ENCODE measurements at places on chromosomes 3 and 15.

- DNase-seq: no peak
Observed at GRCh38 chr15:68578175-68578979, 416 bp upstream of the CORO2B start.

GRCh38 chr3:56835650-56836227, 34.0 kb upstream of the ARHGEF3 start:
- DNase-seq: no peak

GRCh38 chr15:99324082-99324620, 72.9 kb downstream of the LRRC28 start:
- DNase-seq: no peak

GRCh38 chr15:30044377-30044776, 38.4 kb upstream of the GOLGA8J start:
- DNase-seq: no peak

- no peak for DNase-seq
Observed at GRCh38 chr15:99454941-99455788, 110.6 kb upstream of the MEF2A start.

DNA sequence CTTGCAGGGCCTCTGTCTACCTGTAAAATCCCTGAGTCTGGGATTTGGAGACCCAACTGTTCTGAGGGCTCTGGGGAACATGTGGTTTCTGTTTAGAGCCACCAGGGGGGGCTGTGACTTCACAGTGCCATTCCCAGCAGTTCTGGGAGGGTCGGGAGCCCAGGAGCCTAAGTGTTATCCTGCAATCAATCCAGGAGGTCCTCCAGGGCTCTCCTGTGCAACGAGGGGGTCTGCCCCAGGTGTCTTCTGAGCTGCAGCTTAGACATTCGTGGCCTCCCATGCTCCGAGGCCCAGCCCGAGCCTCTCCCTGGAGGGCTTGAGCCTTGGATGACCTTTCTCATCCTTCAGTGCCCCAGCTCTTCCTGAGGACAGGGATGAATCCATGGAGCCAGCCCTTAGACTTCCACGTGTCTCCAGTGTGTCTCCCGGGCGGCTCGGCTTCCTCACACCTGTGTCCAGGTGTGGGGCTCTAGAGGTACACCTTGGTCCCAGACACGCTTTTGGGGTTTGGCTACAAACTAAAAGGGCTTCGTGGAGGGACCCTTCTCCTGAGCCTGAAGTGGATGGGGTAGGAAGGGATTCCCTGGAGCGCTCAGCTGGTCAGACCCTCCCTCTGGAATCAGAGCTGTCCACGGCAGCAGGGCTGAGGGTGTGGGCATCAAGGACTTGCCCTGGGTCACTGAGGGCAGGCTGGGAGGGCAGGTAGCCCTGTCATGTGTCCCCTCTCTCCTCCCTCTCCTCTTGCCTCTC, 20.3 kb upstream of the ABTB1 start:
- DNase-seq: peak; percentile 53

DNA sequence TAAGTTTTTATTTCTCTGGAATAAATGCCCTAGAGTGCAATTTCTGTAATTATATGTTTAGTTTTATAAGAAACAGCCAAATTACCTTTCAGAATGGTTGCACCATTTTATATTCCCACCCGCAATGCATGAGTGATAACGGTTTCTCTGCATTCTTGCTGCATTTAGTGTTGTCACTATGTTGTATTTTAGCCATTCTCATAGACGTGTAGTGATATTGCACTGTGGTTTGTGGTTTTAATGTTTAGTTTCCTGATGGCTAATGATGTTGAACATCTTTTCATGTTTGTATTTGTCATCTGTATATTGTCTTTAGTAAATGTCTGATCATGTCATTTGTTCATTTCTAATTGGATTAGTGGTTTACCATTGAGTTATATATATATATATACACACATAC, 73.0 kb upstream of the GOLIM4 start:
- no peak for DNase-seq

DNA sequence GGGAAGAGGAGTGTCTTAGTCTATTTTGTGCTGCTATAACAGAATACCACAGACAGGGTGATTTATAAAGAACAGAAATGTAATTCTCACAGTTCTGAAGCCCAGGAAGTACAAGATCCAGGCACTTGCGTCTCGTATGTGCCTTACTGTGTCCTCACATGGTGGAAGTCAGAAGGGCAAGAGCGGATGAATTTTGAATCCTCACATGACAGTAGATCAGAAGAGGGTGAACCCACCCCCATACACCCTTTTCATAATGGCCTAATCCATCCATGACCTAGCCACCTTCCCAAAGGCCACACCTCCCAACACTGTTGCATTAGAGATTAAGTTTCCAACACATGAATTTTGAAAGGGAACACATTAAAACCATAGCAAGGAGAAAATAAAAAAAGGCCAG, 18.7 kb upstream of the ANXA2 start:
- DNase-seq: no peak

GRCh38 chr3:35602395-35602936, 36.9 kb upstream of the ARPP21 start:
- no peak for DNase-seq

DNA sequence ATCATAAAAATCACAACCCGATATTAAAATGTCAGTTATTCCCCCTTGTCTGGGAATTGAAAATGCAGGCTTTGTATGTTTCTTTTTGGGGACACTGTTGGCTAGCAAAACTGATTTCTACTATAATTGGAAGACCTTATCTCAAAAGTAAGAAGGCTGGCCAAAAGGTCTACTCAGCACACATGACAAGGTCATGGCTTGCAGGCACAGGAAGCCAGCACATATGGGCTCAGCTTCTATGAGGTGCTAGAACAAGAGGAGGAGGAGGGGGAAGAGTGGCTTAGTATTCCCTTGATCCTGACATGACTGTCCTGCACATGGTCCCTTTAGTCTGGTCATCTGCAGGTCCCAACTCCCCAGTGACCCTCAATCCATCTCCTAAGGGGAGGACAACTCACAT, 681.2 kb downstream of the SQOR start:
- no peak for DNase-seq

GRCh38 chr3:13860001-13860400, 19.9 kb downstream of the WNT7A start:
- DNase-seq: no peak

DNA sequence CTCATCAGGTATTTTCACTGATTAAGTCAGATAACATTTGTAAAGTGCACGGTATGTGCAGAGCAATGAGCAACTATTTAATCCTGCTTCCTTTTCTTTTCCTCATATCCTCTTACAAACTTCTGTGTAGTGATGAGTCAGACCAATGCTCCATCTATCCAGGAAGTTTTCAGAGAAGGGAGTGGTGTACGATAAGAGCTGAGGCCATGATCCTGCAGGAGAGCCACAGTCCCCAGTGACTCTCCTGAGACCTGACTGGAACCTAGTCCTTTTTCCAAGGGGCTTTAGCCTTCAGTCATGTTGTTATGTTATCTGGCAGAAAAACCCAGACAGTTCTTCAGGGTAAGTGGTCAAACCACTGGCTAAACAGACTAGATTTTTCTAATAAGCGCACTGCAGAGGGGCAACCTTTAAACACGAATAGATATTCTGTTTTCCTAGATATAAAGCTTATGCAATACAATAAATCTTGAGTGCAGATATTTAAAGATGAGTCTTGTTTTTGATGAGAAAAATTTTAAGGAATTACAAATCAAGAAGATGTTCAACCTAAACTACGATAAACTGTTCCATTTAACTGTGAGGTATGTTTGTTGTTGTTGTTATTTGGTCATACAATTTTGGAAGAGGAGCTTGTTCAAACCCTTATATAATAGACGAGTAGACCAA, 110.5 kb upstream of the RAP2B start:
- no peak for DNase-seq

GRCh38 chr15:100100926-100101325, 240.8 kb downstream of the ADAMTS17 start:
- no peak for DNase-seq

DNA sequence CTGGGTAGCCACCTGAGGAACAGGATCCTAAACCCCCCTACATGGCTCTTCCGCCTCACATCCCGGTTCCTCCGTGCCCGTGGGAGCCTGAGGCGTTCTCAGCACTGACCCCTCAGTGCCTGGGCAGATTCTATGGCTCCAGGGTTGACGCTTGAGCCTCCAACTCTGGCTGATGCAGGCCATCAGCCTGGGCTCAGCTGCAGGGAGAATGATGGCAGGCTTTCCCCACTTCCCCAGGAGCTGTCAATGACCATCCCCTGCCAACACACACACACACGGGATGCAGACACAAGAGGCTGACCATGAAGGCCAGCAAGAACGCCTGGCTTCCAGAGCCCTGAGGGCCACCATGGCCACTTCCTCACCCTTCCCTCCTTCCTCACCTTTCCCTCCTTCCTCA, 15.8 kb upstream of the IGDCC3 start:
- DNase-seq: no peak

DNA sequence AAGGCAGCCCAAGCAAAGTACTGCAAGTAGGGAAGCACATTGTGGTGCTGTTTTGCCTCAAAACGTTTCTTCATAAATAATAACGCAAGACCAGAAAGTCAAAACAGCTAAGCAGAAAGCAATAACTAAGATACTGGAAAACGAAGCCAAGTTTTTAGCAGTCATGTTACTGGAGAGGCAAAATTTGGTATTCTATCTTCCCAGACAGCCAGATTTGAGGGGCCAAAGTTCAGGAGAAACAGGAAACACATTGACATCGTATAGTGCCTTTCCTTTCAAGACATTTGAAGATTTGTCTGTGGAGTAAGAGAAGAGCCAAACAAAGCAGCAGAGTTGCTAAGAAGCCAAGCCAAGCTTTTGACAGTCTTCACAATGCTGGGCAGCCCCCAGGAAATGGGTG, 843.6 kb upstream of the NECTIN3 start:
- no peak for DNase-seq

DNA sequence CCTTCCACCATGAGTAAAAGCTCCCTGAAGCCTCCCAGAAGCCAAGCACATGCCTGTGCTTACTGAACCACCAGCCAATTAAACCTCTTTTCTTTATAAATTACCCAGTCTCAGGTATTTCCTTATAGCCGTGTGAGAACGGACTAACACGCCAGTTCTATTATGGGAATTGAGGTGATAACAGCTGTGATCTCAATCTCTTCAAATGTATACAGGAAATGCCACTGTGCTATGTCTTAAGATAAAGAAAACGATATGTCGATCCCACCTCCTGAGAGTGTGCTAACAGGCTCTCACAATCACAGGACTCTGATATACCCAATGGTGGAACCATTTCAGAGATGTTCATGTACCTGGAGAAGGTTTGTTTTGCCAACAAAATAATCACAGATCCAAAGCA, 26.2 kb downstream of the CHSY1 start:
- DNase-seq: no peak

- DNase-seq: peak; percentile 34
Observed at GRCh38 chr3:147361454-147362420, 44.6 kb downstream of the ZIC4 start.

DNA sequence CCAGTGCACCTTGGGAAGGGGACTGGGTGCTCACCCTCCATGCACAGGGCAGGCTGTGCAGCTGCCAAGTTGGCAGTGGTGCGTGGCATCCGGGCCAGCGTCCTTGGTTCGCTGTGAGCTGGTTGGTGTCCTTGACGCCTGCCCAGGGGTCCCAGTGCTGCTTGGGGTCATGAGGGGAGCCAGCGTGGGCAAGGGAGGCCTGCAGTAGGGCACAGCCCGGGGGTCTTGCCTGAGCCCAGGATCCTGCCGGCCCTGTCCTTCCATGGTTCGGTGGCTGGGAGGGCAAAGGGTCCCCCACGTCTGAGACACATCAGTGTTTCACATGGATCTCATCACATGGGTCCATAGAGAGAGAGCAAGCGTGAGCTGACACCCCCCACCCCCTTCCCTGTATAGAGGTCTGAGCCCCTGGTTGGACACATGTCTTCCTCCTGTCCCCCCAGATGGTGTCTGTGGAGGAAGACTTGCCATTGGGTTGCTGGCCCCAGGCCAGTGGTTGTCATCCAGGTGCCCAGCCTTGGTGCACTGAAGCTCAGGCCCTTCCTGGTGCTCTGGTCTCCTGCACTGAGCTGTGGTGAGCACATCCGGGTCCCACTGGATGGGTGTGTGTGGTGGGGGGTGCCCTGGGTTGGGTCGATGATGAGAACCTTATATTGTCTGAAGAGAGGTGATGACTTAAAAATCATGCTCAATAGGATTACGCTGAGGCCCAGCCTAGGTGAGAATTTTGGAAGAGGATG, 232.3 kb downstream of the SNRPN start:
- no peak for DNase-seq

DNA sequence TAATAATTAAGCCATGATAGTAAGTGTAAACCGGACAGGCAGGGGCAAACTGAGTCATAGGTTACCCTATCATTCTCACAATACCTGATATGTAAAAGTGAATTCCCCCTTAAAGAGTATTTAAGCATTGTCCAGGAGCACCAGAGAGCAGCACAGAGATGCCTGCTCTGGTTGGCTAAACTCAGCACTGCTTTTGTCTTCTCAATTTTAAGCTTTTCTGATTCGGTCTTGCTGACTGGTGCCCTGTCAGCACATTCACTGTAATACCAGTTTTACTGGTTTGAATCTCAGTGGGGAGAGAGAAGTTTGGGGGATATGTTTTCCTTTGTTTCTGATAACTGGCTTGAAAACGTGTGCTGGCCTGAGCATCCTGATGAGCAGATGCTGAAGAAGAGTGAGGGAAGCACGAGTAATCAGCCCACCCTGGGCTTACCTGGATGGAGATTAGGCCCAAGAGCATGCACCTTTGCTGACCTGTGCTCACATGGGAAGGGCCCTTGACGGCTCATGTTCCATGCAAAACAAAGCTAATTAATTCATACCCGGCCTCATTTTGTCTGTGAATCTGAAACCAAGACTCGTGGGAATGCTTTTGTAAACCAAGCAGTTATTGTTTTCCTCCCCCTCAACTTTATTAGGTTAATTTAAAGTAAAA, 208.5 kb upstream of the MRPL3 start:
- no peak for DNase-seq

DNA sequence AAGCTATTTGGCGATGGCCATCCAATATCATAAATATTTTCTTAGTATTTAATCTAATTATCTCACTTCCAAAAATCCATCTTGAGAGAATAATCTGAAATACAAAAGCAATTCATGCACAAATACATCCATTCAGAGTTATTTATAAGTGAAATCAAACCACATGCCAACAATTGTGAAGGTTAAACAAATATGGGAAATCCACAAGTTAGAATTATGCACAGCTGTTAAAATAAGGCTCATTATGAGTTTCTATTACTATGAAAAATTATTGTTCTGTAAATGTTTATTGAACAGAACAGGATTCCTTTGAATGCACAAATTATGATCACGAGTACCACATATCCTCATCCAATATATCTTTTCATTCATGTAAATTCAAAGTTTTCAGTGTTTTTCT, 267.7 kb downstream of the PLOD2 start:
- no peak for DNase-seq

- peak; percentile 66 for DNase-seq
Observed at GRCh38 chr3:151382671-151383070, 1.9 kb downstream of the P2RY12 start.

DNA sequence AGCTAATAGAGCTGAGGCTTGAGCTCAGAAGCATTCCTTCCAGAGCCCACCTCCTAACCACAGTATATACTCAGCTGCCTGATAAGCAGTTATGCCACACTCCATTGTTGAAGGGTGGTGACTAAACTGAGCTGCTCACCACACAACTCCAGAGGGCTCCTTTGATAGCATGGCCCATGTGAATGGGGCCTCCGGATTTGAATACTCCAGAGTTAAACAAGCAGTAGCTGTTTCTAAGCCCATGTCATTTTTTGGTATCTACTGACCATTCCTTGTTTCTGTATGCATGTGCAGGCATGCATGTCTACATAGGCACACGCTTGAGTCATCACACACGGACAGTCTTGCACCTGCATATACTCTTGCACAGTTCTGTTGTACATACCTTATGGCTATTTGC, 28.9 kb downstream of the IGSF10 start:
- no peak for DNase-seq
